Upper lobe of right lung (tissue), 1 donor: ENCODE measurements at places on chromosomes 4 and X.

DNA sequence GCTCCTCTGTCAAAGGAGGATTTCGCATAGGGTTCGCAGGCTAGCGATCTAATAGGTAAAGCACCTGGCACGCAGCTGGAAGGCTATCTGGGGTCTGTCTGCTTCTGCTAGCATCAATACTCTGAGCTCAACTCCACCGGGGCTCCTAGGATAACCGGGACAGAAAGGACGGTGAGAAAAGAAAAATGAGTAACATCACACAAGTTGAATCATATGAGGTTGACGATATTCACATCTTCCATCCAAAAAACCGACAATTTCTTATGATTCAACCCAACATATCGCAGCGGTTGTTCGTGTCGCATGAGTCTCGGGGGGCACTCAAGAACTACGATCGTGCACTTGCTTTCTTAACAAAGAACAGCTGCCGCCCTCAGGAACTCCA is 1.8 kb downstream of the PROM1 start:
- no peak for DNase-seq
- peaks cover 32% of the 10 kb centered on the region for H3K4me1 ChIP-seq
- peak overlapping the region; percentile 43 for H3K4me3 ChIP-seq
- peaks cover 55% of the 10 kb centered on the region for H3K27me3 ChIP-seq
- no peaks in the 10 kb centered on the region for H3K36me3 ChIP-seq
- no peak overlapping the region for H3K27ac ChIP-seq

- no peaks in the 10 kb centered on the region for H3K36me3 ChIP-seq
- H3K27me3 ChIP-seq, result no peaks in the 10 kb centered on the region
- no peak for DNase-seq
- H3K4me1 ChIP-seq, result no peaks in the 10 kb centered on the region
These were observed 109.7 kb downstream of the NKX6-1 start for GRCh38 chr4:84389406-84389805.

DNA sequence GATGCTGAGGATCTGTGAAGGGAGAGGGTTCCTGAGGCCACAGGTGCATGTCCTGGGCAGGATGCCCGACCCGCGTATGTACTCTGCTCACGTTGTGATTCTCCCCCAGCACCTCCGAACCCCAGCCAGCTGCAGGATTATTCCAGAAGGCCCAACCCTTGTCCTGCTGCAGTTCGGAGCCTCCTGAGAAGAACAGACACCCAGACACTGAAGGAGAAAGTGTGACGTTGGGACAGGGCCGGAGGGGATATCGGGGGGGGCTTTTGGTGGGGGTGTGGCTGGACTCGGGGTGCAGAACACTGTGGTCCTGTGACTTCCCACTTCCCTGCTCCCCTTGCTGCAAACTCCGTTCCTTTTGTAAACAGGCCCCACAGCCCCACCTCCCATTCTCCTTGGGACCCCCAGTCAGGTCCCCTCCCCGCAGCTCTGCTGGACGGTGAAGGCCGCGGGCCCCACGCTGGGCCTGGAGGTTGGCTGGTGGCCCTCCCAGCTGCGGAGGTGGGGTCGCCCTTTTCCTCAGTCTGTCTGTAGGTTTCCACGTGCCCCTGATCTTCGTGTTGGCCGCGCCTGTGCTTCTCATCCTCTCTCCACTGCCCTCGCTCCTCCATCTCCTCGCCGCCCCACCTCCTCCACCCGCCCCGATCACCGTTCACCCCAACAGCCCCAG is 83.0 kb upstream of the ADRA2C start:
- no peak overlapping the region for H3K27ac ChIP-seq
- H3K4me1 ChIP-seq, result no peaks in the 10 kb centered on the region
- H3K4me3 ChIP-seq, result no peak overlapping the region

- no peaks in the 10 kb centered on the region for H3K36me3 ChIP-seq
- no peak overlapping the region for H3K27ac ChIP-seq
- no peaks in the 10 kb centered on the region for H3K27me3 ChIP-seq
- H3K4me3 ChIP-seq, result no peak overlapping the region
These were observed 249.2 kb upstream of the RPS6KA3 start for GRCh38 chrX:20515841-20516461.
